ELF-1 (cell line): ENCODE measurements at places on chromosomes 5 and 9.
A peak's percentile ranks its signal among the peaks of the same experiment; 100 is the strongest.

- no peak for DNase-seq
Measured at GRCh38 chr9:106287091-106287631, 575.8 kb upstream of the ZNF462 start.

DNA sequence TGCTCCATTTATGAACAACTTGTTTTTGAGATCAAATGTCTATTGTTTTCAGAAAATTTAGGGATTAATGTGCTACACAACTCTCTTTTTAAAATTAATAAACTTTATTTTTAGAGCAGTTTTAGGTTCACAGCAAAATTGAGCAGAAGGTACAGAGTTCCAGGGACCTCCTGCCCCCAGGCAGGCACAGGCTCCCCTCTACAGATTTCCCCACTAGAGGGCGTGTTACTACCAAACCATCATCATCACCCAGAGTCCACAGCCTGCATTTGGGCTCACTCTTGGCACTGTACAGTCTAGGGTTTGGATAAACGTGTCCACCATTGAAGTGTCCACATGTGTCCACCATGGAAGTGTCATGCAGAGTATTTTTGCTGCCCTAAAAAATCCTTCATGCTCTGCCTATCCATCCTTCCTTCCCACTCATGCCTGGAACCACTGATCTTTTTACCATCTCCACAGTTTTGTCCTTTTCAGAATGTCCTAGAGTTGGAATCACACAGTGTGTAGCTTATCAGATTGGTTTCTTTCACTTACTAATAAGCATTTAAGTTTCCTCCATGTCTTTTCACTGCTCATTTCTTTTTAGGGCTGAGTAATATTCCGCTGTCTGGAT is 61.7 kb downstream of the MRPL36 start:
- DNase-seq = peak; percentile 63

DNA sequence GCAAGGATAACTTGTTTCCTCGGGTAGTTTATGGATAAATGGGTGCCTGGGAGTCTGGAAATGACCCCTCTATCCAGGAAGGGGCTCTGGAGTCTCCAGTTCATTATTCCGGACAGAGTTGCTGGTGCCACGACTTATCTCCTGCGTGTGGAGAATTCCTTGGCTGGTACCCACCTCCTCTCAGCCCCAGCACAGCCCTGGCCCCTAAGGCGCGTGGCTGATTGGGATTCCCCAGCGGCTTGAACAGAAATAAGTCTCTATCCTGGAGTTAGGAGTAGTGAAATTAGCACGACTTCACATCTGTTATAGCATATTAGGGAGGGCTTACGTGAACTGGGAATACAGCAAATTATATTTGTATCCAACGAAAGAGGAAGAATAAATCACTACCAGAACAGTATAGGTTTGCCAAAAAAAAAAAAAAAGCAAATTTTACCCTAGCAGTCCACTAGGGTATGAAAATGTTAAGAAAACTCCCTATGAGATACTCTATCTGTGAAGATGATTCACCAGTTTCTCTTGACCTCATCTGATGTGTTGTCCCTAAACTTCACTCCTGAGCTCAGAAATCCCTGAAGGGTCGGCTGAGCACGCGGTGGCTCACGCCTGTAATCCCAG is 172.5 kb upstream of the OTULINL start:
- no peak for DNase-seq

DNA sequence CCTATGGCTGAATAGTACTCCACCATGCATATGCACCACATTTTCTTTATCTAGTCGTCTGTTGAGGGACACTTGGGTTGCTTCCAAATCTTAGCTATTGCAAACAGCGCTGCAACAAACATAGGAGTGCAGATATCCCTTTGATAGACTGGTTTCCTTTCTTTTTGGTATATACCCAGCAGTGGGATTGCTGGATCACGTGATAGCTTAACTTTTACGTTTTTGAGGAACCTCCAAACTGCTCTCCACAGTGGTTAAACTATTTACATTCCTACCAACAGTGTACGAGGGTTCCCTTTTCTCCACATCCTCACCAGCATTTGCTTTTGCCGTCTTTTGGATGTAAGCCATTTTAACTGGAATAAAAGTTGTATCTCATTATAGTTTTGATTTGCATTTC is 142.6 kb downstream of the TARS1 start:
- no peak for DNase-seq

DNA sequence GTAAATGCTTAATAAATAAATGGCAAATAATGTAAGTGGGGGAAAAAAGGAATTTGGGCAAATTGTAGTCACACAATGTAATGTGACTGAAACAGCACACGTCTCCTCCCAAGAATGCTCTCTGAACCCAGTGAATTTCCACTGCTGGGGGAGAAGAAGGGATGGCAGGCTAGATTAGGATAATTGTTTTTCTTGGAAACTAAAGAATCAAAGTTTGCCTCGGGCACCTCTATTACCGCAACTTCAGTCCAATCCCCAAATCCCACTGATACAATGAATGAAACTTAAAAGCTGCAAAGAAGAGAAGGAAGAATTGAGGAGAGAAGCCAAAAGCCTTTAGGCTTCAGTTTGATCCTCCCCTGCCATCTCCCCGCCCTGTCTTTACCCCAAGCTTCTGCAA is 423.2 kb upstream of the PAPPA start:
- peak; percentile 11 for DNase-seq

GRCh38 chr5:165393839-165394238 is 1888.4 kb downstream of the MAT2B start:
- no peak for DNase-seq

DNA sequence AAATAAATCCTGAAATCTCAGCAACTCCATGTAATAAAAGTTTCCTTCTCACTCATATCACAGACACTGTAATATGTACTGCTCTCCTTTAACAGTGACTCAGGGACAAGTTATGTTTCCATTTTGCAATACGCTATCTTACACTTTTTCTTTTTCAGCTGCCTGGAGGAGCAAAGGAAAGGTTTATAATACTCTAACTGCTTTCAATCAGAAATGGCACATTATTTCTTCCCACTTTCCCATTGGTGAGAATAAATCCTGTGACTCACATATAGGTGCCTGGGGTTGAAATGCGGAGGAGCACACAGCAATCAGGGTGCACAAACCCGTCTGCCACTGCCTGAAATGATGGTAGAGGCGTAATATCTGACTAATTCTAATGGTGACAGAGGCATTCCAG is 186.6 kb downstream of the HINT1 start:
- DNase-seq = no peak

- DNase-seq = no peak
Measured at GRCh38 chr9:16398691-16399090, 471.8 kb downstream of the BNC2 start.

- DNase-seq = no peak
Measured at GRCh38 chr9:116565986-116566385, 121.1 kb upstream of the TRIM32 start.

GRCh38 chr9:75636427-75637045 is 253.9 kb upstream of the PCSK5 start:
- DNase-seq = no peak

DNA sequence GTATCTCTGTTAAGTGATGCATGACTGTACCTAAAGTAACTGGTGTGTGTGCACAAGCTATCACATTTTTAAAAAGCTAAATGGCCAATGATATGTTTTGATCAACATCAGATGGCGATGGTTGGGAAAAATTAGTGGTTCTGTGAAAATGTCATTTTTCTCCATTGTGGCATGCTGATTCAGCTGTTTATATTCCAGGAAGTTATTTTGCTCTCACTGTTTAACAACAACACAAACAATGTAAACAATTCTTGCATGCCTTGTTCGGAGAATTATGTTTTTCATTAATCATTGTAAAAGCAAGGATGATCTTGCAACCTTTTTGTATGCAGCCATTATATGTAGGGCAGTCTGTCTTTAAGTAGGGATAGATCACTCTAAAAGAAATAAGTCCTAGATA is 106.1 kb upstream of the LHFPL2 start:
- no peak for DNase-seq

DNA sequence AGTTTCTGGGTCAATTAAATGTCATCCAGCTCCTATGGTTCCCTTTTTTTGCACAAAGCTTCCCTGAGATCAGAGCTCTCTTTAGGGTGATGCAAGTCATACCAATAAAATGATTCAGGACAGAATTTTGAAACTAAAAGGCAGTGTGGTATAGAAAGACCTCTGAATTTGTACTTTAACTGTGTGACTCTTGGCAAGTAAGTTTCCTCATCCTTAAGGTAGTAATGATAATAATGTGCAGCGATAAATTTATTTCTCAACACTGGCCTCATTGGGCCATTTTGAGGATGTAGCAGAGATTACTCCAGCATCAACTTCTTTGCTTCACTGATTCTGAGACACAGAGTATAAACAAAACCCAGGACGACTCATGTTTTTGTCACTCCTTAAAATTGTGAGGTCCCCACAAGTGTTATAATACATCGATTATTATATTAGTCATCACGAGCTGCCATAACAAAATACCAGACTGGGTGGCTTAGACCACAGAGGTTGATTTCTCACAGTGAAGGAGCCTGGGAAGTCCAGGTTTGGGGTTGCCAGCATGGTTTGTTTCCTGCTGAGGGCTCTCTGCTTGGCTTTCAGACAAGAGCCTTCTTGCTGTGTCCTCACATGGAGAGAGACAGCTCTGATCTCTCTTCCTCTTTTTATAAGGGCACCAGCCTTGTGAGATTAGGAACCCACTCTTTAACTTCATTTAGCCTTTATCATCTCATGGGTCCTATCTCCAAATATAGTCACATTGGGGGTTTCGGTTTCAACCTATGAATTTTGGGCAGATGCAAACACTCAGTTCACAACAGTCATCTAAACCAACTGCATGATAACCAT is 293.0 kb downstream of the ZNF608 start:
- no peak for DNase-seq

- DNase-seq = peak; percentile 33
Measured at GRCh38 chr9:33158843-33159776, 8.0 kb downstream of the B4GALT1 start.

DNA sequence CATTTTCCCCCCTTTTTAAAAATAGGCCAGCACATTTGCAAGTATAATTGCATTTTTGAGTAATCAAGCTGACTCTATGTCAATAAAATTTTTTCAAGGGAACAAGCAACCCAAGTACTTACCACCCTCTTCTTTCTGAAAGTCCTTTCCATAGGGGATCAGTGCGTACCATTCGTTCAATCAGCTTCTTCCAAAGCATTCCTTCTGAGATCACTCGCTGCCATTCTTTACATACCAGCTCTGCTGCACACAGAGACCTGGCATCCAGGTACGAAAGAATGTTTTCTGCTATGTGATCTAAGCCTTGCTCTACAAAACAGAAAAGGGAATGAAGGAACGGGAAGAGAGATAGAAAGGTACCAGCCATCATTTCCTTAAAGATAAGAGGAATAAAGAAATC is 106.6 kb downstream of the FBXW11 start:
- peak; percentile 10 for DNase-seq

- peak; percentile 51 for DNase-seq
Measured at GRCh38 chr9:132141344-132141947, 20.4 kb upstream of the NTNG2 start.
